T-helper 17 cell (primary cell): ENCODE measurements at places on chromosomes 2 and 18.

DNA sequence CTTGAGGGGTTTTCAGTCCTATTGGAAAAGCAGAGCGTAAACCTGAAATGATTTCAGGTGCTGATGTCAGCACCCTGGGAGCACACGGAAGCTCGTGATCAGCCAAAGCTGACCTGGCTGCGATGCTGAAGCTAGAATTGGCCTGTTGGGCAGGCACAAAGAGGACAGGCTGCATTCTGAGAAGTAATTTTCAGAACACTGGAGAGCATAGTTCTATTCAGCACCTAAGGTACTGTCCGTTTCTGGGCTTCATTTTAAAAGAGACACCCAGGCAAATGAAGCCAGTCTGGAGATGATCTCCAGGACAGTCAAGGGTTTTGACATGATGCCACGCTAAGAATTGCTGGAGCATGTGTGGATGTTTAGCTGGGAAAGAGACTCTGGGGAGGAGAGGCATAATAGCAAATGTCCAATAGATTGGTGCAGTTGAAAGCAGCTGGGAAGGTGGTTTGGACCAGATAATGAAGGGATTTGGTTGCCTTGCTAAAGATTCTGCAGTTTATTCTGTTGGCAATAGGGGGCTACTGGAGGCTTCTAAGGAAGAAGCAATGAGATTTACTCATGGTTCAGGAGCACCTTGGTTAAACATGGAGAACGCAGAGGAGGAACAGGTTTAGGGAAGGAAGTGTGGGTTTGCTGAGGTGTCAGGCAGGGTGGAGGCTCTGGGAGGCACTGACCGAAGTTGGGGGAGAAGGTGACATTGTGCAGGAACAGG, 86.6 kb downstream of the ACOXL start:
- no peak for DNase-seq

DNA sequence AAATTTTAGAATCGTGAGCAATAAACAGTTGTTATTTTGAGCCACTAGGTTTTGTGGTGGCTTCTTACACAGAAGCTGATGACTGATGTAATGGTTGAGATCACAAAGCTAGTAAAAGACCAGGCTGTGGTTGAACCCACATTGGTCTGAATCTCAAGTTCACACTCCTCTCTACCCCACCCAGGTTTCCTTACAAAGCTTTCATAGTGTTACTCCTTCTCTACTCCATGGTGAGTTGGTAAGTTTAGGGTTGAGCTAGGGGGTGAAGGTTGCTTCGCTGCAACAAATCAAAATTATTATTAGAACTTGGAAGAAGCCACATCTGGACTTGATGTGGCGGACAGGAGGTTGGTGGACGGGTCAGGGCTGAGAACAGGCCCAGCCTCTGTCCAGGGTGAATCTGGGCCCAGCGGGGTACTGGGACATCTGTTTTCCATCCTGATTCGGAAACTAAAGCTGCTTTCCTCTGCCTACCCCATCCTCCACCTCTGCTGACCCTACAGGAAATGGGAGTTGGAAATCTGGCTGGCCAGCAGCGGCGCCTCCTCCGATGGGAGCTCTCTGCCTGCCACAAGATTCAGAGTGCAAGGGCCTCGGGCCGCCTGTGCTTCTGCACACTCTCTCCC, 86.3 kb downstream of the ZFP36L2 start:
- no peak for DNase-seq

DNA sequence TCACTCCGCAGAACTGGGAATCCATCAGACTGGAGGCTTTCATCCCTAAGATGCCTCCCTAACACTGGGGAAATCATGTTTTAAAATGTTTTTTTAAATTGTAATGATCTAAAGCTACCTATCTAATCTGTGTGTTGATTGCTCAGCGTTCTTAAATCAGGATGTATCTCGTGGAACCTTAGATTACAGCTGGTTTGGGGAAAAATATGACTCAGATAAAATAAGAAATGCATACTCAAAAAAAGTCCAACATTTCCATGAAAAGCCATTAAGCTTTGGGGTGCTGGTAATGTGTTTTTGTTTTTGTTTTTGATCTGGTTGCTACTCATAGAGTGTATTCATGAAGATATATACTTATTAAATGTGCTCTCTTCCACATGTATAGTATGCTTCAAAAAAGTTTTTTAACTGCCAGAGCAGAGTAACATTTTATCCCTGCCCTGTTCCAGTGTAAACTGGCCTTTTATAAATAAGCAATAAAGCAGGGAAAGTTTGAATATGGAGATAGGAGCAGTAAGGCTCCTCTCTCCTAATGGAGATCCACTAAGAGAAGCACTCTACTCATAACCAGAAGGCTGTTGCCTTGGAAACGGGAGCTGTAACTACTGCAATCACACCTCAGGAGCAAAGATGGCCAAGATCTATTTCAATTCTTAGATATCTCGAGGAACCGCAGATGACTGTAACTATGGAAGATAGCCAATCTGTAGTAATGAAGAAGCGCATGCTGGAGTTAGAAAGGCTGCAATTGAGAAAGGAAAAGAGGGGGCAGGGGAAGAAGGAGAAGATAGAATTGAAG, 41.6 kb downstream of the ANKRD44 start:
- no peak for DNase-seq

DNA sequence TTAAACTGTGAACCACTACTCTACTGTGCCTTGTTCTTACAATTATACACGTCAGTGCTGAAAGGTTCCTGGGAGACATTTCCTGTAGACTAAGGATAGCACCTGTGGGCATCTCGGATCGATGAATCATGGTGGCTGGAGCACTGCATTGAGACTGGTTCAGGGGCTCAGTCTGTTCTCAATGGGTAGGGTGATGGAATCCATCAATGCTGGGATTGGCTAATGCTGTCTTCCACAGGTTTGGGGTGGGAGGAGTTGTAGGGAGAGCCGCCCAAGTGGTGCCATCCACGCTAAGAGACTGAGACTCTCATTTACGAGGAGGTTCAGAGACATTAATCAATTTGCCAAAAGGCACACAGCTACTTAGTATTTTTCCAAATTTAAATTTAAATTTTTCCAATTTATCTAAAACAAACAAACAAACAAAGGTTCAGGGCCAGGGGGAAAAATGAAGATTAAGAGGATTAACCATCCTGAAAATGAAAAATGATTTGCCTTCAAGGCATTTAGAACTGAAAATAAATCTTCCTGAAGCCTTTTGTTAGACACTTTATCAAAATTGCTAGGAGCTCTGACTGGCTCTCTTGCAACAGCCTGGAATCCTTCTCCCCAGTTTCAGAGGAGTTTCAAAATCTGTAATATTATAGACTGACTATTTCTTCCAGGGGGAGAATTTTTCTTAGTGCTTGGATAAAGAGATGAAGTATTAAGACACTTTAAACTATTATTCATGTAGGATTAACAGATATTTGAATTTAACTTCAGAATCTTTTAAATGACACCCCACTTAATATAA, 359.2 kb downstream of the TGIF1 start:
- no peak for DNase-seq

- no peak for DNase-seq
Observed at GRCh38 chr2:215878476-215879063, 134.8 kb downstream of the MREG start.

GRCh38 chr18:78583739-78584458, 395.7 kb upstream of the SALL3 start:
- no peak for DNase-seq

- DNase-seq: no peak
Observed at GRCh38 chr2:133819906-133820305, 251.6 kb upstream of the NCKAP5 start.

DNA sequence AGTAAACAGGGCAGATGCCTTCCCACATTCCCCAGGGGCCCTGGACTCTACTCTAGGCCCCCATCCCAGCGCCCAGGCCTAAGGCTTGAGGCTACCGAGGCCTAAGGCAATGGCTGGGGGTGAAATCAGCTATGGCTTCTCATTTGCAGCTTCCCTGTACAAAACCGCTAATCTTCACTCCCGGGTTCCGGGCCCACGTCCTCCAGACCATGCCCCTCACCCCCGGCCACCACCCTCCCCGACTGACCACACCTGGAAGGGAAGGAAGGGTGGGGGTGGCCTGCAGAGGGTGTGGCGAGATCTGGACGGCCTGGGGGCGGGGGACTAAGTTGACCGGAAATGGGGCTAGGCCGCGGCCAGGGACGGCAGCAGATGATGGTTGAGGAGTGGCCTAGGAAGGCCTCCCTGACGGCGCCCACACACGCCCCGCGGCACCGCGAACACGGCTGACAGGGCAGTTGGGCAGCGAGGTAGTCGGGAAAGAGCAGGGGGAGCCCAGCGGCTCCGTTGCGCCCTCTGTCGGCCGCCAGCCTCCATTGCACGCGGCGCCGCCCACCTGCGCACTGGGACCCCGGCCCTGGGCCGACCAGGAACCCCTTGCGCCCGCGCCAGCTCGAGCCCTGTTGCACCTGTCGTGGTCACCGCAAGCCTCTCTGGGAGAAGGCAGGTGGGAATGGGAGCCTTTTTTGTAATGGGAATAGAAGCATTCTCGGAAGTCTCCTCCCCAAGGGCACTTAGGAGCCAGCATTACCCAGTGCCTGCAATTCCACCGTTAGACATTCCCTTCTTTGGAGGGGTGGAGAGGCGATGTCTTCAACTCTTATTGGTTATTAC, 117.1 kb upstream of the STPG4 start:
- DNase-seq: peak; percentile 48

- DNase-seq: no peak
Observed at GRCh38 chr2:240298117-240298790, 137.2 kb upstream of the GPC1 start.

DNA sequence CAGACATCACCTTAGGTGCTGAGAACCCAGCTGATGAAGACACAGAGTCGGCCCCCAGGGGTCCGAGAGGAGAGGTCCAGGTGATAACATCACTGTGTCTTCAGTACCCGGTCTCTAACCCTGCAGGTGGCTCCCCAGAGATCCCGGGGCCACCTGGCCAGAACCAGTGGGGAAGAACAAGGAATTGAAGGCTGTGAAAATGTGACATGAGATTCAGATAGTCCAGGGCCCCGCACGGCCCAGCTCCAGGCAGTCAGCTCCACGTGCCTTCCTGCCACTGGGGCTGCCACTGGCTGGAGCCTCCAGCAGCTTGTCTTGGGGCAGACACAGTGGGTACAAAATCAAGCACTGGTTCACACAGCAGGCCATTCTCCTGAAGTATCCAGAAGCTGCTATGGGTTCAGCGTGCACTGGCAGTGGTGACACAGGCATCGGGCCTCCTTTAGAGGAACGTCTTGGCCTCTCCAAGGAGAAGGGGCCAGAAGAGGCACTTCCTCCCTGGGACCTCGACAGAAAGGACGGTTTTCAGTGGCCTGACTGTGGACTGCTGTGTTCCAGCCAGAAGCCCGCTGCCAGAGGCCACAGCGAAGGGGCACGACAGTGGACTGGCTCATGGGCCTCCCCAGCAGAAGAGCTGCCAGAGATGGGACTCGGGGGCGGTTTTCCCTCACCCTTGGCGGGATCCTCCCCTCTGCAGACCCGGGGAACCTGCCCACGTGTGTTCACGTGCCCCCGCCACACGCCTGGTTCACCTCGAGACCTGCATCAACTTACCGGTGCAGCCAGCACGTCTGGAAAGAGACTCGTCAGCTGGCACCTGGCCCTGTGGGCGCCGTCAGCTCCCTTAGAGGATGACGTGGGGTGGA, 150.4 kb downstream of the HDAC4 start:
- DNase-seq: no peak

- no peak for DNase-seq
Observed at GRCh38 chr2:52404866-52405265, 1362.7 kb upstream of the CHAC2 start.

- DNase-seq: no peak
Observed at GRCh38 chr2:224039080-224039769, at the start of gene SERPINE2. SERPINE2 (minus strand) TSS chr2:224039286; CDS start chr2:224001900, 37,386 bp downstream.

DNA sequence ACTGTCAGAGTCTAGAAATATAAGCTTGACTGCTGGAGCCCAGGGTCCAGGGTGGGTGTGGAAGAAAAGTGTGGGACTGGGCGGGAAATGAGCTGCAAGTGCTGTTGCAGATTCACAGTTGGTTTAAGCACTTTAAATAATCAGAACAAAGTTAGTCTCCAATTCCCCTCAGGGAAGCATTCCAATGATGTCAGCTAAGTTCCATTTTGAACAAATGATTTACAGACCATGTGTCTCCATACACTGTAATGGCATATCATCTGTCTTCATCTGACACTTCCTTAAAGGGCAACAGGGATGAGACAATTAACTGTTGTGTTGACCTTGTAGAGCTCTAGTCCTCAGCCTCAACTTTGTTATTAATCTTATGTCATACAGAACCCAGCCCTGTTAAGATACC, 31.5 kb upstream of the REG3A start:
- DNase-seq: no peak

GRCh38 chr2:165173215-165173614, 30.6 kb downstream of the SCN3A start:
- DNase-seq: no peak

DNA sequence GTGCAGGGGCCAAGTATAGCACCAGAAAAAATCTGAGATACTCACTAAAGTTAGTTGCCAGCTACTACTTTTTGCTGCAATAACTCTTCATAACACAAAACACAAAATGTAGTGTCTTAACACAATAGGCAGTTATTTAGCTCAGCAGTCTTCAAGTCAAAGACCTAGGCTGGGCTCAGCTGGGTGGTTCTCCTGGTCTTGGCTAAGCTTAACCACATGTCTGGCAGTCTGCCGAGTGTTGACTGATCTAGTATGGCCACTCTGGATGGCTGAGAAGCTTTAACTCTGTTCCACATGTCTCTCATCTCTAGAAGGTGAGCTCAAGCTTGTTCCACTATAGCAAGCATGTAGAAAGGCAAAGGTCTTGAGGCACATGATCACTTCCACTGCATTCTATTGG, 451.6 kb downstream of the SOX11 start:
- no peak for DNase-seq

GRCh38 chr18:80023173-80023572, 11.1 kb upstream of the RBFA start:
- no peak for DNase-seq
